ENCODE measurements at places on chromosomes 1 and 21.

DNA sequence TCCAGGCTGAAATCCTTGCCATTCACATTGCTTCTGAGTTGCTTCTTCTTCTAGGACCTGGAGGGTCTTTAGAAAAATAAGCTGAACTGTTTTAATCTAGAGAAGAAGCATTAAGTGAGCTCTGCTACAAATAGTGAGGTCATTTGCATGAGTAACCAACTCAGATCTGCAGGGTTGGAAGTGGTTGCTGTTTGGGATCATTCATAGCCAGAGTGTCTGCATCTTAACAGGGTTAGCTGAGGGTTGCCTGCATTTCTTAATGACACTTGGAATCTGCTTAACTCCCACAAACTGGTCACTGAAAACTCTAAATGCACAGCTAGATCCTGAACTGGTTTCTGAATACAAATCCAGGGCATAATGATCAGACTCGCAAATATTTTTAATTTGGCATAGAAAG is 9.9 kb downstream of the CNIH3 start:
- no peak for DNase-seq

- DNase-seq: no peak
Observed at GRCh38 chr1:206445911-206446356, 24.3 kb upstream of the IKBKE start.

- DNase-seq: no peak
Observed at GRCh38 chr21:38853421-38853919, 47.7 kb downstream of the ETS2 start.

DNA sequence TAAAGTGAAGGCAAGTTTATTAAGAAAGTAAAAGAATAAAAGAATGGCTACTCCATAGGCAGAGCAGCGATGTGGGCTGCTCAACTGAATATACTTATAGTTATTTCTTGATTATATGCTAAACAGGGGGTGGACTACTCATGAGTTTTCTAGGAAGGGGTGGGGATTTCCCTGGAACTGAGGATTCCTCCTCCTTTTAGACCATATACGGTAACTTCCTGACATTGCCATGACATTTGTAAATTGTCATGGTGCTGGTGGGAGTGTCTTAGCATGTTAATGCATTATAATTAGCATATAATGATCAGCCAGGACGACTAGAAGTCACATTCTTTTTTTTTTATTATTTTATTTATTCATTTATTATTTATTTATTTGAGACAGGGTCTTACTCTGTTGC is 46.4 kb upstream of the BARHL2 start:
- no peak for DNase-seq

DNA sequence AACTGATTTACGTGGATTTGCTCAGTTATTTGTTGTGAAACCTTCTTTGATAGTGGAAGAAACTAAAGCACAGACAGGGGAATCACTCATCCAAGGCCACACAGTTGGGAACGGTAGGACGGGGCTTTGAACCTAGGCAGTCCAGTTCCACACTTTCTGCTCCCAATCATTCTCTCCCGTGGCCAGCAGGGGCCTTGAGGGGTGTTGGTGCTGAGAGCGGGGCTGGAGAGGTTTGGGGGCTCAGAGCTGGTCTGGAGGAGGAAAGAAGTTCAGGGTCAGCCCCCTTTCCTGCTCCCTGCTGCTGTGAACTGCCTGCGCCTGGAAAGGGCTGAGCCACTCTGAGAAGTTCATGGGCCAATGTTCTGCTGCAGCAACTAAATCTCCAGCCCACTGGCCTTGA is 31.4 kb upstream of the ACTL8 start:
- DNase-seq: no peak

- DNase-seq: no peak
Observed at GRCh38 chr1:47763591-47764171, 233.5 kb downstream of the TRABD2B start.

DNA sequence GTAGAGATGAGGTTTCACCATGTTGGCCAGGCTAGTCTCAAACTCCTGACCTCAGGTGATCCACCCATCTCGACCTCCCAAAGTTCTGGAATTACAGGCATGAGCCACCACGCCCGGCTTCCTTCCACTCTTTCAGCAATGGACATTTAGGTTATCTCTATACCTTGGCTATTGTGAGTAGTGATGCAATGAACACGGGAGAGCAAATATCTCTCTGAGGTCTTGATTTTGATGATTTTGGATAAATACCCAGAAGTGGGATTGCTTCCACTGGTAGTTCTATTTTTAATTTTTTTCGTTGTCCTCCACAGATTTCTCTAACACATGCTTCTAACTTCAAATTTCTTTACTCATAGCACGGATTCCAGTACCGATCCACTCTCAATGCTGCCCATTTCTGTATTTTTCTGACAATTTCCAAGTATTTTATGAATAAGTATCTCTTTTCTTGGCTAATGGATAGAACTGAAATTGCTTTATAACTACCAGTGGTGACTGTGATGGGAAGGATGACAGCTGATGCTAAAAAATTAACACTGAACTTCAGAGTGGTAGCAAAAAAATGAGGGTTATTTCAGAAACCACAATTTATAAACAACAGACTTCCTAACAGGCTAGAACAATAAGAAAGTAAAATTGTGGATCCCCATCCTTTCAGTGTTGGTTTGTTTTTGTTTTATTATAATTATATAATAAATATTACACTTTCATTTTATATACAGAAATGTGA is 327.5 kb upstream of the RUNX1 start:
- no peak for DNase-seq

- no peak for DNase-seq
Observed at GRCh38 chr1:231062500-231063270, 22.6 kb upstream of the FAM89A start.

GRCh38 chr1:228362884-228363450 is 43.7 kb downstream of the TRIM11 start:
- DNase-seq: no peak

- no peak for DNase-seq
Observed at GRCh38 chr1:110148961-110149360, 1.3 kb upstream of the SLC6A17 start.

DNA sequence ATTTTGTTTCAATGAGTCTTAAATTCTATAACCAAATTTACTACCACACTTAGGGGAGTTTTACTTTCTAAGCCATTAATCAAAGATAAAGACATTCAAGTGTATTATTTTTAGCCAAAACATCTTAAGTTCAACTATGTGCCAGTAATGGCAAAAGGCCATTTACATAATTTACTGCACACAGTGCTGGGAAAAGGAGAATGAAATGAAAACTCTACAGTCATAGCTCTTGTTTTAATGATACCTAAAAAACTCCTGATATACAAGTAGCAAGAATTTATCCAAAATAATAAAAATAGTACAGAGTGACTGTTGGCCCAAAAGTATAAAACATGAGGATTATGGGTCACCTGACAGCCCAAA is 42.4 kb upstream of the C1orf198 start:
- DNase-seq: no peak

- DNase-seq: no peak
Observed at GRCh38 chr1:37549341-37549740, 4.8 kb downstream of the SNIP1 start.

GRCh38 chr1:117860896-117861610 is 68.4 kb downstream of the GDAP2 start:
- DNase-seq: no peak

DNA sequence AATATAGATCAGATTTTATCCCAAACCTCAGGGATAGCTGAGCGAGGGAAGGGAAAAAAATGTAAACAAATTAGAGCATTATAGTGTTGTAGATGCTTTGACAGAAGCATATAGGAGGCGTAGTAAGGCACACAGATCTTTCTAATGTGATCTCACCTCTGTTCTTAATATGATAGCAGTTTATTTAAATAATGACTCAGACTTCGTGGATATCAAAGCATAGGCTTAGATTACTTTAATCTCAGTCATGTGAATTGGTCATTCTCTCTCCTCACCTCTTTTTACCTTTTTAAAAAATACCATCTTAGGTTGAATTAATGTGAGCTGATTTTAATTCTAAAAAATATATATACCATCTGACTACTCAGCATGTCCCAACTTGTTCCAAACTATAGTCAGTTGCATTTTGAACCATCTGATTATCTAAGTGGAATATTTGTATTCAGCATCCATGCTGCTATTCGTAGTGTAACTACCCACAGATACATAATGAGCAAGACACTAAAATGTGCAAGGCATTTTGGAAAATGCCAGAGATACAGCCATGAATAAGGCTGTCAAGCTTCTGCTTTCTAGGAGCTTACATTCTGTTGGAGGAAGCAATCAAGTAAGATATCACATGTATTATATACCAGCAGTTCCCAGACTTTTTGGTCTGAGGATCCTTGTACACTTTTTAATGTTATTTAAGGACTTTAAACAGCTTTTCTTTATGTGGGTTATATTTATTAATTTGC is 76.7 kb downstream of the OSBPL9 start:
- DNase-seq: no peak

DNA sequence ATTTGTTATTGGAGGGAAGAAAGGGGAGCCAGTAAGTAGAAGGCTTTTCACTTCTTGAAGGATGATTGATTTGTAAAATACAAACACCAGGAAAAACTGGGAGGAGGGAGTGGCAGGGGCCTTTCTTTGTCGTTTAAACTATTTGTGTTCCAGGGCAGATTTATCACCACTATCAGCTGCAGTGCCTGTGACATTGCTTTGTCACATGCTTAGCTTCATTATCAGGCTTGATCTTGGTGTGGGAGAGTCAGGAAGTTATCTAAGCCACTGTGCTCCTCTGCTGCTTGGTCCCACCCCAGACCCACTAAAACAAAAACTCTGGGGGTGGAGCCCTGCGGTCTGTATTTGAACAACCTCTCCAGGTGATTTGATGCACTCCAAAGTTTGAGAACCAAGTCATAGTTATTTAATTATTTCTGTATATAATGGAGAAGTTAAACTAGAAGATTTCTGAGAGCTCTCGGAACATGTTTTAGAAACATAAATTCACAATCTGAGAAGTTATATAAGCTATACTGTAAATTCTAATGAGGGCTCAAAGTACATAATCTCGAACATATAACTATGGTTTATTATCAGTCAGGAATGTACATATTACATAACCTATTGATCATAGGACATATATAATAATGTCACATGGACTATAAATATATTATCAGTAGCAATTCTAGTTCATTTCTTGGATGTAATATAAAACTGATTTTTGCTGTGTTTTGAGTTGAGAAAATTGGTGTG is 87.9 kb downstream of the CDC14A start:
- DNase-seq: peak; percentile 89

GRCh38 chr1:151881479-151881878 is 27.8 kb downstream of the THEM4 start:
- no peak for DNase-seq

- no peak for DNase-seq
Observed at GRCh38 chr1:167114725-167115124, 20.9 kb downstream of the STYXL2 start.

- peak; percentile 5 for DNase-seq
Observed at GRCh38 chr1:34781071-34781843, at the start of gene GJB3. TSS of gene GJB3 (plus strand) at chr1:34781214. CDS start at chr1:34784763, 3,549 bp downstream.

GRCh38 chr1:32816676-32817158 is 441 bp downstream of the YARS1 start:
- no peak for DNase-seq

GRCh38 chr1:100649146-100649545 is 70.4 kb upstream of the VCAM1 start:
- no peak for DNase-seq

GRCh38 chr1:224201853-224202252 is 18.8 kb downstream of the DEGS1 start:
- no peak for DNase-seq

- no peak for DNase-seq
Observed at GRCh38 chr21:46054031-46054430, 43.9 kb upstream of the COL6A2 start.

DNA sequence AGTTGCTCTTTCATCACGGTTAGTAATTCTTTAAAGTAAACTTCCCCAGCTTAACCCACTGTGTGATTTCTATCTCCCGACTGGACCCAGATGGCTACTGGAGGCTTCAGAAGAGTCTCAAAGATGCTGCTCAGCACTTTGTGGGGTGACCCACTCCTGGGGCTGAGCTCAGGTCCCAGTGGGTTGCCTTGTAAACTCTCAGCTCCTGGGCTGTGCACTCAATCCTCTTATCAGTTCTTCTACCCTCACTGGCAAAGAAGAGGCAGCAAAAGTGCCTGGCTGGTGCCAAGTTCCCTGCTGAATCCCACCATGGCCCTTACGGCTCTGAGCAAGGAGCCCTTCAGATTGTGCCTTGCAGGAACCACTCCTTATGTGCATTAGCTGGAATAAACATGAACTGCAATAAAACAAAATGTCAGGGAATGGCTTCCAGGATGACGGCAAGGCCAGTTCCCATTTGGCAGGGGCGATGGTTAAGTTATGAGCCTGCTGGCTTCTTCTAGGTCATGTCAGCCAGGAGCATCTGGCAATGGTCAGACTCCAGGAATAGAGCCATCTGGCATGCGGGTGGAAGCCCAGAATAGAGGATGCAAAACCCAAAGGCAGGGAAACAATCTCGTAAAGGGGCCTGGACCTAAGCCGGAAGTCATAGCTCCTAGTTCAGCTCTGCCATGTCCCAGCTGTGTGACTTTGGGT is 6.8 kb downstream of the MYOC start:
- no peak for DNase-seq

GRCh38 chr1:172338295-172338735 is 82.2 kb upstream of the C1orf105 start:
- no peak for DNase-seq

- no peak for DNase-seq
Observed at GRCh38 chr1:180243517-180244221, 13.6 kb downstream of the LHX4 start.

- DNase-seq: no peak
Observed at GRCh38 chr21:41483973-41484372, 24.0 kb downstream of the TMPRSS2 start.

DNA sequence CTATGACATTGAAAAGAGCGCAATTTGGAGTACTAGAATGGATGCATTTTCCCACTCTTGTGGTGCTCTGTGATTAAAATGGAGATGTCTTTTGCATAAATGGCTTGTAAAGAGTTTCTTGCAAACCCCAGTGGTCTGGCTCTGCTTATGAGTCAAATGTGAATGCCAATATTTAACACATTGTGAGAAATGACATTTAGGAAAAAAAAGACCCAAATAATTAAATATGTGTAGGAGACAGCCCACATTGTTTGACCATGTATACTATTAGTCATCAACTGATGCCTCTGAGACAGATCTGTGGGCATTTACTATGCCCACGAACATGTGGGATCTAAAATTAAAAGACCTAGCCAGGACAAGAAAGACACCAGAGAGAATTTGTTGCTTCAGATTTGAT is 22.2 kb upstream of the RUNX1 start:
- DNase-seq: no peak

GRCh38 chr1:154191990-154192461 is at the start of gene TPM3:
TSS of gene TPM3 (minus strand) at chr1:154192100. CDS start at chr1:154192018, 82 bp downstream.
- no peak for DNase-seq

GRCh38 chr1:87338566-87338965 is 9.9 kb downstream of the LMO4 start:
- DNase-seq: no peak

- DNase-seq: no peak
Observed at GRCh38 chr1:235883261-235883927, 16.7 kb upstream of the LYST start.
